ENCODE measurements at places on chromosomes 5 and 9.

GRCh38 chr9:82554381-82554780 lies 508.6 kb downstream of the RASEF start:
- DNase-seq: no peak

DNA sequence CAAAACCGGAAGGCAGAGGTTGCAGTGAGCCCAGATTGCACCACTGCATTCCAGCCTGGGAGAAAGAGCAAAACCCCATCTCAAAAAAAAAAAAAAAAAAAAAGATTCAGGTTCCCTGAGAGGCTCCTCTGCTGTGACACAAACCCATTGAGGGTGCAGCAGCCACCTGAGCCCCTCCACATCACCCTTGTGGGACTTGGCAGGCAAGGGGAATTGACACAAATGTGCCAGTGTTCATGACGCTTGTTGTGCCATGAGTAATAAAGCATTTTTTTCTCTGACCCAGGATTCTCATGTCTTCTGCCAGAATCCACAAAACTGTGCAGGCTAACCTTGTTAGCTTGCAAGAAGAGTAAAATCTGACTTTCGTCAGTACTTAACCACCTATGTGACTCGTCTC lies 149.6 kb downstream of the TTC39B start:
- no peak for DNase-seq

- DNase-seq: no peak
Observed at GRCh38 chr5:149740866-149741459, 10.9 kb downstream of the PPARGC1B start.

- DNase-seq: no peak
Observed at GRCh38 chr5:30000231-30000630, 1193.3 kb upstream of the CDH6 start.

- DNase-seq: no peak
Observed at GRCh38 chr9:70588381-70588780, 173.9 kb upstream of the KLF9 start.

GRCh38 chr5:88606173-88606572 lies 276.8 kb downstream of the MEF2C start:
- no peak for DNase-seq

Data from Panc1 (cell line).